Endothelial cell (in vitro differentiated cells): ENCODE measurements at places on chromosomes 3 and 15. TPM values are rescaled to one million over a fixed set of nuclear protein-coding genes. Genes with fewer than 3 reads are reported as not detected.

DNA sequence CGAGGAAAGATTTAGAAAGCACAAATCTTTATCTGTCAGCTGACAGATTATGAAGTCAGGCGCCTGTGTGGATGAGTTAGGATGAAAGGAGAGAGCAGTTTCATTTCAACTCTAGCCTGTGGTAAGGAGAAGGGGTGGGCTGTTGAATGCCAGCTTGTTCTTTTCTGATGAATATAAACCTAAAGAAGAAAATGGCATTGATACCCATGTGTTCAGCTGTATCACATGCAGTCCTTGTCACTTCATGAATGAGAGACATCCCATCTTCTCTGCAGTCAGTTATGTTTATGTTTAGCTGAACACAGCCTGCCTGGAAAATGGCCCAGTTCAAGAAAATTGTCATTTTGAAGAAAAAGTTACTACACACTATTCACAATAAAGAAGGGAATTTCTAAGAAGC is 345.7 kb upstream of the RBMS3 start:
- no peak for DNase-seq

GRCh38 chr3:169241991-169242707 is 421.4 kb downstream of the MECOM start:
- peak; percentile 39 for DNase-seq

GRCh38 chr3:128496602-128497304 is 3.8 kb upstream of the GATA2 start:
- DNase-seq, result peak; percentile 51

DNA sequence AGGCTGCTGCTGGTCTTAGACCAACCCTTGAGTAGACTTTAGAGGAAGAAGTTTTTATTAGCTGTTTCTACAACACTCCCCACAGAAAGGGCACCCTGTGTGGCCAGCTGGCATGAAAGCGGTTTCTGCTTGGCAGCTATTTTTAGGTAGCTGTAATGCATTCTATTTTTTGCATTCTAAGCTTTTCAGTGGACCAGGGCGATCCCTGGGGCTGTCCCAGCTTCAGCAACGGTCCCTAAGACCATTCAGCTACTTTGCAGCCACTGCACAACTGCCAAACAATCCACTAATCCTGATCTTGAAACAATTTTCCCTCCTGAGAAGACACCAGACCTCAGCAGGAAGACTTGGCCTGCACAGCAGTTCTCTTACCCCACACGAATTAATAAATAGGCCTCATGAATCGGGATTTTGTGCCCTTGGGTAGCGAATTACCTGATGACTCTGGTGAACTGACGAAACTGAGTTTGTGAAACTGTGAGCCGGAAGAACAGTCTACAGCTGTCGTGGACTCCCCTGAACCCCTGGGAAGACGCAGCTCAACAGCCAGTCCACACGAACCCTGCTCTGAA is 14.6 kb upstream of the TFRC start:
- DNase-seq, result no peak

GRCh38 chr3:149215515-149215914 is 6.1 kb downstream of the CP start:
- no peak for DNase-seq

DNA sequence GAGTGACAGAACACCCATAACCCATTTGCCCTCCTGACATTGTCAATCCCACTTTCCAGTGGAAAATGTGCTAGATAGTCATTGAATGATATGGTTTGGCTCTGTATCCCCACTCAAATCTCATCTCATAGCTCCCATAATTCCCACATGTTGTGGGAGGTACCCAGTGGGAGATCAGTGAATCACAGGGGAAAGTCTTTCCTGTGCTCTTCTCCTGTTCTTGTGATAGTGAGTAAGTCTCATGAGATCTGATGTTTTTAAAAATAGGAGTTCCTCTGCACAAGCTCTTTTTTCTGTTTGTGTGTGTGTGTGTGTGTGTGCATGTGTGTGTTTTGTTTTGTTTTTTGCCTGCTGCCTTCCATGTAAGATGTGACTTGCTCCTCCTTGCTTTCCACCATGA is 191.7 kb downstream of the ARRDC4 start:
- DNase-seq, result no peak

DNA sequence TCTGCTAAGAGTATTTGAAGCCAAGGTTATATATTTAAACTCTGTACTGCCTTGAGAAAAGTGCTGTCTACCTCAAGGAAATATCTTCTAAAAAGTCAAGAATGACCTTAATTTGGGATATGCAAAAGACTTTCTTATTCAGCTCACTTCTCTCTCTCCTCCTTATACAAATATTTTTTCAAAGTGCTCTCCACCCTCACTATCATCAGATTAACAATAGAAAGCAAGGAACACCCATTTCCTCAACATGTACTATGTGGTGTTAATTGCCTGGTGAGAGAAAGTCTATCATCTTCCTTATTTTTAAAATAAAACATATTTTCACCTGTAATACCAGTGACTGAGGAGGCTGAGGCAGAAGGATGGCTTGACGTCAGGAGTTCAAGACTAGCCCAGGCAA is 44.4 kb upstream of the RSL24D1 start:
- no peak for DNase-seq

DNA sequence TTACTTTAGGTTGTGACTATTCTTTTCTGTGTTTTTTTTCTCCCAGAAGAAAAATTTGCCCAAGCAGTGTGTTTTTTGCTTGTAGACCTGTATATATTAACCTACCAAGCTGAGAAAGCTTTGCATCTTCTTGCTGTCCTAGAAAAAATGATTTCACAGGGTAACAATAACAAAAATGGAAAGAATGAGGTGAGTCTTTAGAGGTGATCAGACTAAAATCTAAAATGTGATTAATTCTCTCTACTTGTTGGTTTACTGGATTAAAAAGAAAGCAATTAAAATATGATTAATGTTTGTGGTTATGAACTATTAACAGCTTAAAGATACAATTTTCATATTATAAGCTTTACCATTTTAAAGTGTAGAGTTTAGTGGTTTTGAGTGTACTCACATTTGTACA is 28.2 kb downstream of the CNOT10 start:
- no peak for DNase-seq

GRCh38 chr15:80163217-80163616 is 10.4 kb downstream of the FAH start:
- DNase-seq, result no peak

DNA sequence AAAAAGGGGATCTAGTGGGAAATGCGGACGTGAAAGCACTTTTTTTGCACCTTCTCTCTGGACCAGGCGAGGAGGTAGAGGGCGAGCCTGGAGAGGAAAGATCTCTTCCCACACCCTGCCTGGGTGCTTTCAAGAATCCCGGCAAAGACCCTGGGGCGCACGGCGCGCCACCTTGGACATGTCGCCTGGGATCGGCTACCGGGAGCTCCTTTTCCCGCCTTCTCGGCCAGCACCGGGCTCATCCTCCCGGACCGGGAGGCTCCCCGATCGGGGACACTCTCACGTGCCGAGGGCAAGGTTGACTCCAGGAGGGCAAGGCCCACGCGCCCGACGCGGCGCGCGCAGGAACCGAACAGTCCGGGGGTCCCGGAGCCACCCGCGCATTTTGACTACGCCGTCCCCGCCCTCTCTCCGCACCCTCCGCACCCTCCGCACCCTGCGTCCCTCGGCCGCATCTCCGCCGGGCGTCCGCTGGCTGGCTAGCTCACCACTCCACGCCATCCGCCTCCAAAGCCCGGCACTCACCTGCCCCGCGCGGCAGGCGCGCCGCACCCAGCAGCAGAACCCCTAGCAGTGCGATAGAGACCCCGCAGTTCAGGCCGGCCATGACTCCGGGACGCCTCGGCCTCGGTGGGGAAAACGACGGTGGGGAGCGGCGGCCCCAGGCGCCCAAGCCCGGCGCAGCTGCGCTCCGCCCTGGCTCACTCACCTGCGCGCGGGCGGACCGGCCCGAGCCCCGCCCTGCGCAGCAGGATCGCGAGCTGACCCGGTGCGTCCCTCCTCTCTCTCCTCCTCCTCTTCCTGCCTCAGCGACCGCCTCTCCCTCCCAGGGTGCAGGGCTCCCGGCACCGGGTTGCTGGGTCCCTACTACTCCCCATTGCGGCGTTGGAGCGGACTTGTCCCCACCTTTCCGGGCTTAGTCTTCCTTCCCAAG is at the start of gene CDCP1:
Gene CDCP1 (minus strand): TSS at position 698 of the 934 bp plus-strand sequence. CDS start 91 bp downstream, at position 607.
- DNase-seq, result no peak

GRCh38 chr15:59268168-59268851 is 61.7 kb downstream of the LDHAL6B start:
- DNase-seq, result no peak

DNA sequence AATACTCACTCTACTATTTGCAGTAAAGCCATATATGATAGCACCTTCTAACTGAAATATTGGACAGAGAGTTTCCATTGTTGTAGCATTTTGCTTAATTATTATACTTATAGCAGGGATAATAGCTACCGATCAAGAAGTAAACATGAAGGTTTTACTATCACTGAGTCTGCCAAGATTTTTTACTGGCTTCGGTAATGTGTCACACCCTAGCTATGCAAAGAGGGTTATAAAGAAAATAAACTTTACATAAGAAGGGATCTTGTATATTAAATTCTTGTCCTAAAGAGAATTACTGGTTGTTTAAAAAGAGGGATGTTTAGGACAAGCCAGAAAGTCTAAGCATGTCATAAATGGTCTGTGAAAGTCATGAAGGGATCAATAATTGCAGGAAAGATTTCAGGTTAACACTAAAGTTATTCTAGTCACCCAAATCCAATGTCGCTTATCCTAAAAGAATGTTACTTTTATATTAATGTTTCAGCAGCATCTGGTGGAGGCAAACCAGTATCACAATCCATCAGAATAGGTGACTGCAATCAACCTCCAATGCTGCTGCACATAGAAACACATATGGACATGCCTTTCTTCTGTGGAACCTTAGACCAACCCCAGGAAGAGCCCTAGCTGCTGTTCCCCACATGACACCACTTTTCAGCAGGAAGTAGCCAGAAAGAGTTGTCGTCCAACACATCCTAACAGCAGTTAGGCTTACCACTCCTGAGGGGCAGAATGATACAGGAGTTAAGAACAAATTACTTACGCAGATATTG is 62.7 kb upstream of the GK5 start:
- DNase-seq, result no peak

- DNase-seq, result no peak
Observed at GRCh38 chr3:24410860-24411259, 83.8 kb downstream of the THRB start.

DNA sequence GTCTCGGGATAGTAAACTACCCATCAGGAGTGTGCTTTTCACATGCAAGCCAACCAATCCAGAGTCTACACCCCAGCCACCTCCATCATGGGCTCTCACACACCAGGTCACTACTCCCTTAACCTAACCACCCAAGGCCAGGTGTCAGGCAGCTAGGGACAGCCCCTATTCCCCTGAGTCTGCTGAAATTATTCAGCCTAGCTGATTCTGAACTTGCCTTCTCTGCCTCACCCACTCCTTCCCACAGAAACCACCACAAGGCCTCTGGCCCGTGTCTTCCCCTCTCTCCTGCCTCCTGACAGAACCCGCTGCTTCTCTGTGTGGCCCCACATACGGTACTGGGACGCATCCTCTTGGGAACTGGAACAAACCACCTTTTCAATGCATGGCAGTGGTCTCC is 82.1 kb downstream of the PCSK6 start:
- DNase-seq, result no peak

GRCh38 chr3:129082026-129082425 is 21.4 kb downstream of the GP9 start:
- DNase-seq, result no peak

DNA sequence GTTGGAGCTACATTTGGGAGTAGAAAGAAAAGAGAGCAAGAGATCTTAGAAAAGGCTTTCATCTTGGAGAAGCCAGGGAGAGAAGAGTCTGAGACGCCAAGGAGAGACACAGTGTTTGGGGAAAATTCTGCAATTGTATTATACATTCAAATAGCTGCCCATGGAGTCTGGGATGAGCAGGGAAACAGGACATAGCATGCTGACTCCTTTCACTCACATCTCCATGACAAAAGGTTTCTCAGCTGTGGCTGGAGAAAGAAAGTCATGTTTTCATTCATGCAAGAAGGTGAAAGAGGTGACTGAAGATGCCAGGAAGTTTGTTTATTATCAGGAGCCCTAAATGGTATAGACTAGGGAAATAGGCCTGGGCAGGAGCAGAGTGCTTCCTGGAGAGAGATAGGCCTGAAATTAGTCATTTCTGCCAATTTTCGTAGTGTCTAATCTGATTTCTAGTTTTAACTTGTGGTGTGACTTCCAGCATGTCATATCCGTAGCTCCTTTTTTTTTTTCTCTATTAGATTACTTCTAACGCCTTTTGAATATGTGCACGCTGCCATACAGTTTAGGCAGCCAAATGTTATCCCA is 34.1 kb downstream of the ACP3 start:
- DNase-seq, result no peak

DNA sequence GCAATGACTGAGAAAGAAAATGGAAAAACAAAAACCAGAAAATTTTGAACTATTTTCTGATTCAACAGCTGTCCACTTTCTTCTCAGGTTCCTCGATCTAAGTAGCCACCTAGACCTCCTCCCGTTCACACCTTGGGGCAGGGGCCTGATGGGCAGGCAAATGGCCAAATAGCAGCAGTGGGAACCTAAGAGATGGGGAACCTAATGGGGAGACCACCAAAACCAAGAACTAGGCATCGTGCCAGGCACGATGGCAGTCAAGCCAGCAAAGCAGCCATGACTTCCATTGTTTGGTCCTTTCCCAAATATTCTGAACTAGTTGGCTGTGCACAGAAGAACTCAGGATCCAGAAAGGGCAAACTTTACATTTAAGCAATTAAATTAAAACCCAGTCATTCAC is 57.1 kb downstream of the CAPN7 start:
- DNase-seq, result no peak

DNA sequence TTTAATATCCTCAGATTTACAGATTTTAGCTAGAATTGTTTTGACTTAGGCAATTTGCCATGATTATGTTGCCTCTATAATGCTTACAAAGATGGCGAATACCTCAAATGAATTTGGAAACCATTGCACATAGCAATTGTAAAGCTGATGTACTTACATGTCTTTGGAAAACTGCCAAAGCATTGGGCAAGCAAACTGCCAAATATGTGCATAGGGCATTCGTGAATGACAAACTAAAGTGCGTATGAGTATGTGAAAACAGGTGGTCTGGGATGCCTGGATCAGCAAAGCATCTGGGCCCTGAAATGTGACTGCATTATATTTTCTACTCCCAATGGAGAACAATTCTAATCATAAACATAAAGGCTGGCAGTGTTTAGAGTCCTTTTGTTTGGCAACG is 445.3 kb upstream of the ROBO1 start:
- DNase-seq, result no peak

GRCh38 chr3:124907957-124908356 is 20.8 kb upstream of the ITGB5 start:
- no peak for DNase-seq

The LRRC15 gene
- total RNA-seq, result not detected

The TM4SF18 gene
- total RNA-seq, result 57.4 TPM

The PLAAT1 gene
- total RNA-seq, result 1.7 TPM

The THPO gene
- 0.28 TPM for total RNA-seq

The EPHA3 gene
- total RNA-seq, result not detected
